ENCODE measurements at places on chromosomes 12 and 14.

DNA sequence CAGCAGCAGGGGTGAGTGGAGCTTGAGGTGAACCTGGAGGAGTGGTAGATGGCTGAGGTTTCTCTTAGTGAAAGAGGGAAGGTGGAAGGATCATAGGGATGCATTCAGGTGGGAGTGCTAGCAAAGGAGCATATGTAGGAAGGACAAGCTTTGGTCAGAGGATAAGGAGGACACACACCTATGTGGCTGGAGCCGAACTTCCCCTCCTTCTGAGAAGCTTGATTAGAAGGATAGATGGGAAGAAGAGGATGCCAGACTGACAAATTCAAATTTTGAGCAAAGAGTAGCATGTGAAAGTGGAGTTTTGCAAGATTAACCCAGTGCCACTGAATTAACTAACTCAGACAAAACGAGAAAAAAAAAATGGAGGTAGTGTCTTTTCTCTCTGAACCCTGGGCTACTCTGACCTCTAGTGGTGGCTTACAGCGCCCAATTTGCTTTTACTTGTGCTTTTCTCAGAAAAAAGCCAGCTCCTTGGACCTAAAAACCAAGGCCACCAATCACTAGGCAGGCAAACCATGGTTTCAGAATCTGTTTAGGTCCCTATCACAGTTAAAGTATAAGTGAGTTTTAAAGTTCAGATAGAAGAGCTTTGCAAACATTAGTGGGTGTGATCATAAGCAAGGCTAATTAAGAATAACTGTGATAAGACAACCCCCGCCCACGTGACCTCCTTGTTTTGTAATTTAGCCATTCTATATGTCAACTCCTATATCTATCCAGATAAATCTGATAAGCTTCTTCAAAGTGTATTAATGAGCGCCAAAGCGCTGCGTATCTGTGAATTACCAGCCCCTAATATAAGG, 15.5 kb downstream of the EMP1 start:
- DNase-seq: peak; percentile 67

DNA sequence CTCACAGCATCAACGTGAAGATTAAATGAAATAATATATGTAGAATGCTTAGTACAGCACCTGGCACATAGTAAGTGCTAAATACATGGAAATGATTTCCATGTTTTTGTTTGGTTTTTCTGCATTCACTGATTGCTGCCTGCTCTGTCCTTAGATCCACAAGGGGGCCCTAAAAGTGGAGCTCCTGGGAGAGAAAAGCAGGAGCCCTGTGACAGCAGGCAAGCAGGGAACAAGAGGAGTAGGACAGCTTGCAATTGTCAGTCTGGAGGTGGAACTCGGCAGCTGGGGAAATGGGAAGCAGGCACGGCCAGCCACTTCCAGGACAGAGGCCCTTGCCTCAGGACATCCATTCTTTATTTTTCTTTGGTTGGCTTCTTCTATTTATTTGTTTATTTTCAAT, 292.9 kb downstream of the BMP4 start:
- DNase-seq: no peak

DNA sequence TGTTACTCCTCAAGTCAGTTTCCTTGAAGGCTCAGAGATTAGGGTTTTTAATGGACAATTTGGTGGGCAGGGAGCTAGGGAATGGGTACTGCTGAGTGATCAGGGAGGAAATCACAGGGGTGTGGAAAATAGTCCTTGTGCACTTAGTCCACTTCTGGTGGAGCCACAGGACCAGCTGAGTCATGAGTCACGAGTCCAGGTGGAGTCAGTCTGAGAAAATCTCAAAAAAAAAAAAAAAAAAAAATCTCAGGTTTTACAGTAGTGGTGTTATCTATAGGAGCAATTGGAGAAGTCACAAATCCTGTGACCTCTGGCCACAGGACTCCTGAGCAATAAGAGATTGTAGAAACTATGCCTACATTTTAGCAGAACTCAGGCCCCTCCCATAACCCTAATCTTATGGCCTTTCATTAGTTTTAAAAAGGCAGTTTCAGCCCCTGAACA, 28.2 kb upstream of the AMN1 start:
- DNase-seq: no peak

GRCh38 chr14:72478471-72478893, 415.4 kb downstream of the DPF3 start:
- no peak for DNase-seq

DNA sequence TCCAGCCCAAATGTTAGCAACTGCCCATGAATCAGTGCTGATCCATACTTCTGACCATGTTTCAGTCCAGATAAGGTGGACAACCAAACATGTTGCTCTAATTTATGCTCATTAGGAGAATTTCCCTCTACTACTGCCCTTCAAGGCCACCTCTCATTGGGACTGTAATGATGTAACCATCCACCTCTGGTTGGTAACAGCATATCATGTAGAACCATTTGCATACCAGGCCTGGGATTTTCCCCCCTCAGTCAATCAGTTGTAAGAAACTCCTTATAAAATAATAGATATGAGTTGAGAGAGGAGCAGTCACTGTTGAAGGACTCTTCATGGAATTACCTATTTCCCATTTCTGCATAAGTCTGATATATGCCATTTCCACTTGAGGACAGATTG, 17.8 kb upstream of the YAF2 start:
- no peak for DNase-seq

DNA sequence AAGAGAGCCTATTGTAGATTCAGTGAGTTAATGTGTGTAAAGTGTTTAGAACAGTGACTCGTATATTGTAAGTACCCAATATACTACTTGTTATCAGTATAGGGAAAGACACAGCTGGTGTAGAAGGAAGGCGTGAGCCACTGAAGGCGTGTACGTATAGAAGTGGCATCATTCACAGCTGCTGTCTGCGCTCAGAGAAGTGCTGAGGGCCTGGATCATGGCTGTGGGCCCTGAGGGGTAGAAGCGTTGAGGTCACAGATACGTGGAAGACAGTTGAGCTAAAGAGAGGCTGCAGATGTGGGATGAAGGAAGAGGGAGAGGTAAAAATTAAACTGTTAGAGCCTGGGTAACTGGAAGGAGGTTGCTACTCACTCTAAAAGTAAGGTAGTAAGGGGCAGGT, 5.9 kb downstream of the C12orf75 start:
- no peak for DNase-seq

- DNase-seq: no peak
These were observed 16.0 kb downstream of the SLC41A2 start for GRCh38 chr12:104942075-104942474.

DNA sequence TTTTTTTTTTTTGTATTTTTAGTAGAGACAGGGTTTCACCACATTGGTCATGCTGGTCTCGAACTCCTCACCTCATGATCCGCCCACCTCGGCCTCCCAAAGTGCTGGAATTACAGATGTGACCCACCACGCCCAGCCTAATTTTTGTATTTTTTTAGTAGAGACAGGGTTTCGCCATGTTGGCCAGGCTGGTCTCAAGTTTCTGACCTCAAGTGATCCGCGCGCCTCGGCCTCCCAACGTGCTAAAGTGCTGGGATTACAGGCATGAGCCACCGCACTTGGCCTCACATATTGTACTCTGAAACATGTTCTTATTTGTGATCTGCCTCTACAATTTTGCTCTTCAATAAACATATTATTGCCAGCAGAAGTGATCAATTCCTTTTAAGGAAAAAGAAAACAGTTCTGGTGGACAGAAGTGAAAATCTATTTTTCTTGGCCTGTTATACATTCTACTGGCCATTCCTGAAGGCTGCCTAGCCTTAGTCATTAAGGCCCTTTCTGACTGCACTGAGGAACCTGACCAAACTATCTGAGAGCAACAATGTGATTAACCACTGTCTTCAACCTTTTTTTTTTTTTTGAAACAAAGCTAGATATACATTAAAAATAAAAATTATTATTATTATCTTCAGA, 36.1 kb downstream of the SNX6 start:
- DNase-seq: no peak

- DNase-seq: no peak
These were observed 90.8 kb downstream of the RPS6KA5 start for GRCh38 chr14:90969531-90970166.

DNA sequence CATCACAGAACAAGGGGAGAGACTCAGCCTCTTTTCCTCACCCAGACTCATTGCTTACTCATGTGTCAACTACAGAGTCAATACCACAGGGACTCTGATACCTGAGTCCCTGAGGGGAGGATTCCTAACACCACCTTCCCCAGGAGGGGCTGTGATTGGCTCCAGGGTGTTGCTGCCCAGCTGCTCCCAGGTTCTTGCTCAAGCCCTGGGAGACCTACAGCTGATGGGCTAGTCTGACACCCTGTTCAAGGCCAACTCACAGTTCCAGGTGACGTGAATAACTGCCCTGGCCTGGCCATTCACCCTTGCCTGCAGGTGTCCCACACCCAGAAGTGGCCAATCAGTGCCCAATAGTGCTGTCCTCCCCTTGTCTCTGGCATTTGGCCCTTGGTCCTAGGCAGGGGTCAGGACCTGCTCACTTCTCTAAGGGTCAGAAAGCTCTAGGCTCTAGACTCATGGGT, 8.6 kb downstream of the SPRYD4 start:
- DNase-seq: no peak

DNA sequence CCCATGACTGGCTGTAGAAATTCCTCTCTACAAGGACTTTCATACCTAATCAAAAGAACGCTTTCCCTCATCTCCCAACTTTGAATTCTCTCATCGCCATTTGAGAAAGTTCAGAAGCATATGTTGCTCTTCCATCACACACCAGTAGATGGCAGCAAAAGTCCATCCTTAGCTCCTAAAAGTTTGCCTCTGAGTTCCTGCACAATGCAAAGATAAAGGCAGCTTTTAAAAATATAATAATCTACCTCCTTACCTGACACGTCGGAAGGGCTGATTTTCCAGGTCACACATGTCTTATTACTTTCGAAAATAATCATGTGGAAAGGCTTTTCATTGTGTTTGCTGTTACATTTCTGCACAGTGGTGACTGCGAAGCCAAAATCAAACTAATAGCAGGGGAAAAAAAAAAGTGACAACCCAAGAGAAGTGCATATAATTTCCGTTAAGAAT, 456.7 kb upstream of the SEL1L start:
- peak; percentile 51 for DNase-seq

- DNase-seq: no peak
These were observed 16.7 kb upstream of the FAIM2 start for GRCh38 chr12:49920241-49920914.

DNA sequence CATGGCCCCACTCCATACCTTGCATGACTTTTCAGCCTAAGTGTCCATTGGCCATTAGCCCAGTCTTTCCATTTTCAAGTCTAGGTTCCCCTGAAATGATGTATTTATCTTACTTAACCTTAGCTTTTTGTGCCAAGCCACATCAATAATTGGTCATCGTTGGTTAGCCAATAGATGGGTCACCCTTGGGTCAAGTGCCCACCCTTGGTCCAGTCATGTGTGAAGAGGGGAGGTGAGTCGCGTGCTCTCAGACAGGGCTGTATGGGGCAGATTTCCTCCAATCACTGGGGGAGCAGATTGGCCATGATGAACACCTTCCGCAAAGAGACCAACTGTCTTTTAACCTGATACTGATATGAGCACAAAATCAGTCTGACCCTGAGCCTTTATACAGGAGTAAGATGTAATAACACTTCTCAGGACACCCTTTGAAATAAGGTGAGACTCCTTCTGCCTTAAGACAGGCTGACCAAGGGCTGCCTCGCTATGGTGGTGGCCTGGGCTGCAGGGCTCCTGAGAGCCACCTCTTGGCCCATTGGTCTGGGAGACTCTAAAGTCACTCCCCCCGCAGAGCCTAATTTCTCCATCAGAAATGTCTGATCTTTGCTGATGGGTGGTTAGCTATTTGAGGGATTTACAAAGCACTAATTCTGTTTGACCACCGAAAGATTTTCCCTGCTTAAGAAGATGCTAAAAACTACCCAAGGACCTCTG, 143.2 kb downstream of the ZFP36L1 start:
- no peak for DNase-seq

GRCh38 chr12:53058674-53059433, 9.0 kb downstream of the TNS2 start:
- DNase-seq: no peak

- no peak for DNase-seq
These were observed 67.2 kb downstream of the PTPRR start for GRCh38 chr12:70853326-70853725.

DNA sequence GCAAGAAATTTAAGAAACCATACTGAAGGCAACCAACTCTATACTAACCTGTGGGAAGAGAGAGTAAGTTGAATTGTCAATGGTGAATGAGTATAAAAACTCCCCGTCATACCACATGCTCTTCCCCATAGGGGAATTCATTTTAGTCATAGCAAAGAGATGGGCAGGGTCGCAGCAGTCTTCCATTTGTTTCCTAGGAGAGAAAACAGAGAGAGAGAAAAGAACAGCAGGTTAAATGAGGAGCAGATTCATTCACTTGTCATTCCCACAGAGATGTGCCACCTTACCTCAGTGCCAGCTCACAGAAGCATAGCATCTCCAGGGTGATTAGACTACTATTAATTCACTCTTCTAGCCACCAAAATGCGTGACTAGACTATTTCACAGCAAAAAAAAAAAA, 47.4 kb downstream of the ST8SIA1 start:
- DNase-seq: no peak

GRCh38 chr14:90495357-90496276, 98.8 kb downstream of the CALM1 start:
- DNase-seq: peak; percentile 87

DNA sequence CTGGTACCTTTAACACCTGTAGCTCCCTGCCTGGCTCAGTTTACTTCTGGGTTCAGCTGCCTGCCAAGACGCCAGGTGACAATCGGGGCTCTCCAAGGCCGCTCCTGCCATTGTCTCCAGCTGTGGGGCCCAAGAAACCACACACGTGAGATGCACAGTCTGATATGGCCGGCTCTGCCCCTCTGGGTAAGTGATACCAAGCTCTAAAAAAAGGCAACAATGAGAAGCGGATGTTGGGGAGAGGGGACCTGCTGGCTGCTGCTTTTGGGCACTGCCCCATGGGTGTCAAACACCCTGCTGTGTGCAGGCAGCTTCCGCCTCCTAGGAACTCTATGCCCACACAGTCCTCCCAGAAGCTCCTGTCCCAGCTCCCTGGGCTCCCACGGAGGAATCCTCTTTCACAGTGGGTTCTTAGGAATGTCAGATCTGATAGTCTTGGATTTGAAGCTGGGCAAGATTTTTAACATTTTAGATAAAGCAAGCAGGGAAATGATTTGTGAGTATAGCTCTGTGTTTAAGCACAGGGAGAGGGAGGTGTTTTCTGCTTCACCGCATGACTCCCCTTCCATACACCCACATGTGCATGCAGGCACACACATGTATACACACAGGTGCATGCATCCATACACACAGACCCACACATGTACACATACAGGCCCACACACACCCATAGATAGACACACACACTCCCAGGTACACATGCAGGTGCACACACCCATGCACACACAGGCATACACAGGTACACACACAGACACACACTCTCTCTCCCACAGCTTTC, 1135.8 kb downstream of the BCL11B start:
- no peak for DNase-seq

GRCh38 chr12:108054496-108054895, 74.6 kb upstream of the WSCD2 start:
- no peak for DNase-seq

Data from right renal pelvis (tissue), 4 donors.